ENCODE measurements at places on chromosomes 6 and 20.
A peak's percentile ranks its signal among the peaks of the same experiment; 100 is the strongest.

GRCh38 chr6:105867277-105867676 is 218.9 kb upstream of the PRDM1 start:
- no peak for DNase-seq

GRCh38 chr6:152636609-152637295 is 410 bp downstream of the SYNE1 start:
- DNase-seq: no peak

DNA sequence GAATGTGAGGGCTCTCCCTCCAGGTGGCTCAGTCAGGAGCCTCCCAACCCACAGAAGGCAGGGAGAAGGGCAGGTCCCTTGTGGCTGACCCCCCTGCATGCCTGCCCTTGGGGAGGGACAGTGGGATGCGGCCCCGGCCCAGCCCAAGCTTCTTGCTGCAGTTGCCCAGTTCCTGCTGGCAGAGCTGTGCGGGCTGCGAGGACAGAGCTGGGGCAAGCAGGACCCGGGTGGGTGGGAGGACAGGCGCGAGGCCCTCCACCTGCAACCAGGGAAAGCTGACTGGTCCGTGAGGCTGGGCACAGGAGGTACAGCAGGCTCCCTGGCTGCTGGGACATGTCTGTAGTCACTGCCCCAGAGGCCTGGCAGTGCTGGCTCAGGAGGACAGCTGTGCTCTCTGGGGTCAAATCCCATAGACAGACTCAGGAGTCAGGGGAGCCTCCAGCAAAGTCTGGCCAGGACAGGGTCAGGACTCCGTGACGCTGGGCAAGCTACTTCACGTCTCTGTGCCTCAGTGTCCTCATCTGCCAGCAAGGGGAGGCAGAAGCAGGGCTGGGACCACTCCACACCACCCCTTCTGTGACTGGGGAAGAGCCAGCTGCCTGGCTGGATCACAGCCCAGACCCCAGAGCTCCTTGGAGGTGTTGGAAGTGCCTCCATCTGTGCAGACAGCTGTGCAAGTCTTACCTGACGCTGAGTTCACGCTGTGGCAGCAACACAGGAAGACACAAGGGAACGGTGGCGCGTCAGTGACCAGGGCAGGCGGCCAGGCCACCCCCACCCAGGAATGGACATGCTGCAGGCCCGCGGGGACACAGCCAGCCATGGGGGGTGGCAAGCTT is 13.0 kb downstream of the UCKL1 start:
- DNase-seq: no peak

- DNase-seq: no peak
Observed at GRCh38 chr6:6002848-6003620, 3.7 kb downstream of the NRN1 start.

- peak; percentile 6 for DNase-seq
Observed at GRCh38 chr20:8305449-8305978, 173.4 kb downstream of the PLCB1 start.

GRCh38 chr20:34575271-34575670 is 16.8 kb downstream of the MAP1LC3A start:
- no peak for DNase-seq

DNA sequence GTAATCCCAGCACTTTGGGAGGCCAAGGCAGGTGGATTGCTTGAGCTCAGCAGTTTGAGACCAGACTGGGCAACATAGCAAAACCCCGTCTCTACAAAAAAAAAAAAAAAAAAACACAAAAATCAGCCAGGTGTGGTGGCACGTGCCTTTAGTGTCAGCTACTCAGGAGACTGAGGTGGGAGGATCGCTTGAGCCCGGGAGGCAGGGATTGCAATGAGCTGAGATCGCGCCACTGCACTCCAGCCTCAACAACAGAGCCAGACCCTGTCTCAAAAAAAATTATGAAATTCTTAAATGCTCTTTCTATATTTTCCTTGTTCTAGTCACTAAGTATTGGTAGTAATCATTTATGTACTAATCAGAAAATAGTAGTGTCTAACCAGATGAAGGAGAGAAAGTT is 30.6 kb downstream of the SYTL3 start:
- DNase-seq: no peak

DNA sequence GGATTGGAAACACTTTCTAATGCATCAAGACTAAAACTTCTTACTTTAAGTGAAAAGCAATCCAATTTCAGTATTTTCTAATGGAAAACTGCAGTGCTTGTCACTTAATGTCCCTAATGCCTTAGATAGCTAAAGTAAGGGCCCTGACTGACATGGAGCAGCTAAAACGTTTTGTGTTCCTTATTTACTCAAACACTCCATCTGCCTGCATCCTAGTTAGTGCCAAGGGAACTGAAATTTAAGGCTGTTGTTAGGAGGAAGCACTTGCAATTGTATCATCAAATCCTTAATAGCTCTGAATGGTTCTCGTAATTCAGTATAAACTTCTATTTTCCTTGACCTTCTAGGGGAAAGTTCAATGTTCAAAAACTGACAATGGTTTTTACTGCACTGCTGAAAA is 127.4 kb downstream of the GJA10 start:
- DNase-seq: no peak

DNA sequence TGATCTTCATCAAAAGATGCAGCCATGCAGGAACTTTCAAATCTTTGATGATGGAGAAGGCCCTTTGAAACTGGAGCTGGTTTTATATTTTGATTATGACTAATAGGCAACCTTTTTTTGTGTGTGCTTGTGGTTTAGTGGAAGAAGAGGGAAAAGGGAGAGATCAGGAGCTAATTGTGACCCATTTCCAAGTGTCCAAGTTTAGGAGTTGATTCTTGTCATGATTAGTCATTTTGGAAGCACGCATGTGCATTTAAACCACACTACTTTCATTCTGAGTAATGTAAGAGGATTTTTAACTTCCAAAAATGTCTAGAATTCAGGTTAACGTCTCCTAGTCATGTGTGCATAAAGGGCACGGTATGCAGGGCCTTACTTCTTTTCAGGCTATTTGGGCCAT is 3.5 kb downstream of the FOXO3 start:
- no peak for DNase-seq

DNA sequence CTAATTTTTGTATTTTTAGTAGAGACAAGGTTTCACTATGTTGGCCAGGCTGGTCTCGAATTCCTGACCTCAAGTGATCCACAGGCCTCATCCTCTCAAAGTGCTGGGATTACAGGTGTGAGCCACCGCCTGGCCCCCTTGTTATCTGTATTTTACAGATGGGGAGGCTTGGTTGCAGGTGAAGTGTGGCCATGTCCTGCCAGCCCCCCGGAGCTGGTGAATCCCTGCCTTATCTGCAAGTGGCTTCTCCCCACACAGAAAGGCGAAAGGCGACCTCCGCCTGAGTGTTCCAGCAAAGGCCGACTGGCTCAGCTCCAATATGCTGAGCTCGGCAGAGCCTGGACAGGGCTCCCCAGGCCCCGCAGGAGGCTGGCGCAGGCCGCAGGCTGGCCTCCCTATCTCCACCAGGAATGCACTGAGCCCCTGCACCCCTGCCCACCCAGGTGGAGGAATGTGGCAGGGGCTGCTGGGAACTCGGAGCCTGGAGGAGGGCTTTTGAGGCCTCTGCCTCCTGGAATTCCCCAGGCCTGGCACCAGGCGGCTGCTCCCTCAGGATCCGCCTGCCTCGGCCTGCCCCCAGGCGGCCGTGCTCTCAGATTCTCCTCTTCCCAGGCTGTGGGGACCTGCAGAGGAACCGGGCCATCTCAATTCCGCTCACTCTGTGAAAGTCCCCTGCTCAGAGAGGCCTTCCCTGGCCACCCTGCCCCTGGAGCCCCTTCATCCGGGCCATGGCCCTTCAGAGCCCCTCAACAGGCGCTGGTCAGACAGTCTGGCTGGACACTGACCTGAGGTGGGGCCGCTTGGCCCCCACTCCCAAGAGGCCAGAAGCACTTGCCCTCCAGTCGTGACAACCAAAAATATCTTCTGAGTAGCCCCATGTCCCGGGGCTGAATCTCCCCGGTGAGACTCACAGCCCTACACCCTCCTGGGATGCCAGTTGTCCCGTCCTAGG is 9.3 kb upstream of the LAMA5 start:
- no peak for DNase-seq

DNA sequence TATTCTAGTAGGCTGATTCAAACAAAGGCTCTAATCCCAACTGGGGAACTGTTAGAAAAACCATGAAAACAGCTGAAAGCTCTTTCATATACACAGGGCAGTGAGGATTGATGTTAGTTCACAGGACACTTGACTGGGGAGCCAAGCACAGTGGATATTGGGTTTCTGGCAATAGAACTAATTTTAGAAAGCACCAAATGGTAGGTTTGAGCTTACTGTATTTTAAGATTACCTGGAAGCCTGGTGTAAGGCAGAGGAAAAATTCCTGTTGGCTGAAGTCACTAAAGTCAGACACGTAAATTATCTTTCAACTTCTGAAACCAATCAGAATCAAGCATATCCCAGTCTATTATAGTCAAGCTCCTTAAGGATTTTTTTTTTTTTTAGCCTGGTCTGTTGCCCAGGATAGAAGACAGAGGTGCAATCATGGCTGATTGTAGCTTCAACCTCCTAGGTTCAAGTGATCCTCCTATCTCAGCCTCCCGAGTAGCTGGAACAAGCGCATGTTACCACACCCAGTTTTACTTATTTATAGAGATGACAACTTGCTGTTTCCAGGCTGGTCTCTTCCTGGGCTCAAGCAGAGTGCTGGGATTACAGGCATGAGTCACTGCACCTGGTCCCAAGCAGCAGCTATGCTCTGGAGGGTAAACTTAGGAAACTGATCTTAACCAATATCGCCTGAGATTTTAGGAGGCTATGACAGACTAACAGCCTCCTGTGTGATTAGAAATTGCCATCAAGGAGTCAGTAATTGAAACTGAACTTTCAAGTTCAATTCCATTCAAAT is 32.5 kb upstream of the SYNCRIP start:
- DNase-seq: no peak

DNA sequence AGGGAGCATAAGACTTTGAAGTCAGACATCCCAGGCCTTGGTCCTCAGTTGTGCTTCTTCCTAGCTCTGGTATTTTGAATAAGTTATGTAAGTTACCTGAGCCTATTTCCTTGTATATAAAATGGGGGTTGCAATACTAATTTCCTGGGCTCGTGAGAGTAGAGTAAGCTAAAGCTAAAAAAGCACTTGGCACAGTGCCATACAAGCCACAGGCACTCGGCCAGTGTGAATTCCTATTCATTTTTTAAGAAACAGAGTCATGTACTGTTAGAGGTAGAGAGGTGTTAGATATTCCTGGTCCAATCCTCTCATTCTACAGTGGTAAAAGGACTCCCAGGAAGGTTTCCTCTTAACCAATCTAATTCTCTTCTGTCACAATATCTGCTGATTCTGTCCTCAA is 79.6 kb upstream of the EPB41L1 start:
- DNase-seq: no peak

DNA sequence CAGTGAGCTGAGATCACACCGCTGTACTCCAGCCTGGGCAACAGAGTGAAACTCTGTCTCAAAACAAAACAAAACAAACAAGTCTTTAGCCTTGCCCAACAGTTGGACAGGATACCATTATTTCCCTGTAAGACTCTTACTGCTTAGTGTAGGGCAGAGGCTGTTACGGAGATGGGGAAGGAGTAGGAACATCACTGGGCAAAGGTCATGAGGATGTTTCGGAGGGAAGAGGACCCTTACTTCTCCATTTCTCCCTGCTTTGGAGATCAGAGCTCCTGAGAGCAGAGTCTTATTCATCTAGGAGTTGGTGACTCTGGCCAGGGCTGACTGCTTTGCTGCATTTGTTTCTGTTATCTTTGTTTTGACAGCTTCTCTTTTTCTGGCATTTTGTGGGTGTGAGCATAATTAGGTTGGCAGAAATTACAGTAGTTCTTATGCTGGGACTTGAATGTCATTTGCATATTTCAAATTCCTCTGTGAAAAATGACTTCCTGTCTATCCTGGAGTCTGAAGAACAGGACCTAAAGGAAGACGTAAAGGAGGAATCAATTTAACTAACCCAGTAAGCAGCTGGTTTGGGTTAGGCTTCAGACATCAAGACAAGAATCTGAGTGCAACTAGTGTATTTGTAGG is 89.0 kb downstream of the CDS2 start:
- DNase-seq: no peak

GRCh38 chr20:44516491-44516890 is 5.4 kb downstream of the SERINC3 start:
- no peak for DNase-seq

DNA sequence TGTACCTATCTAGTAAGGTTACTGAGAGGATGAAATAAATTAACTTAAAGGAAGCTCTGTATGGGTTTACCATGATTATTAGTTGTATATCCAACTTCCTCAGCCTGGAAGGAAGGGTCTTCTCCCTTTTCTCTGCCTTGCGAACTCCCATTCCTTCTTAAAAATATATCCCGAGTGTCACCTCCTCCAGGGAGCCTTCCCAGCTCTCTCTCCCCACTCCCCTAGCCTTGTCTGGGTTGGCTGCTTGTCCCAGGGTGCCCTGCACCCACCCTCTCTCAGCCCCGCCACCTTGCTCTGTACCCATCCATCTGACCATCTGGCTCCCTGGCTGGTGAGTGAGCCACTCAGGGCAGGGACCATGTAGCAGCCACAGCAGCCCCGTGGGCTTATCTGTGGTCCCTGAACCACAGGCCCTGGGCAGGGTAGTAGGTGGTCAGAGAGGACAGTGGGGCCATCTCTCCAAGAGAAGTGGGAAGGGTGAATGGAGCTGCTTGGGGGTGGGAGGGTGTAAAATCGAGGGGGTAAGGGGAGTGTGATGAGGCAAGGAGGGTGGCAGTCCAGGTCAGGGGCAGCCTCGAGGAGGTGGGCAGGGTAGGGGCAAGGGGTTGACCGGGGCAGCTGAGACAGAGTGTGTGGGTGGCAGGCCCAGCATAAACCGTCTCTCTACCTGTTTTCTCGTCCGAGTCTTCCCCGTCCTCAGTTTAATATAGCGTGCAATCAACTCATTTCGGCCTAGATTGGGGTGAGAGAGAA is 12.8 kb downstream of the TEAD3 start:
- no peak for DNase-seq

GRCh38 chr6:96017070-96017359 is 1.2 kb downstream of the FUT9 start:
- no peak for DNase-seq

DNA sequence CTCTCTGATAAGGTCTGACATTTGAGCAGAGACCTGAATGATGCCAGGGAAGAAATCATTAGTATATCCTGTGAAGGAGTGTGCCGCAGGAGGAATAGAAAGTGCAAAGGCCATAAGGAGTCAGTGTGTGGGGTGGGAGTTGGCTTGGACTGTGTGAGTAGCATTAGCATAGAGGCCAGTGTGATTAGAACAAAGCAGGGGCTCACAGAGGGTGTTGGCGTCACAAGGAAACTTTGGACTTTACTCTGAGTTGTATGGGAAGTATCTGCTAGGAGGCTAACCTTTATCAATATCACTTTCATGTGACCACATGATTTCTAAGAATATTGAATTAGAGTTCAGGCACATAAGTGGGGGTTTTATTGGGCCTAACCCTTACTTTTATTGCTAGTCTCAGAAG is 12.1 kb downstream of the TMEM200A start:
- no peak for DNase-seq

- DNase-seq: no peak
Observed at GRCh38 chr20:568097-568652, 24.6 kb upstream of the CSNK2A1 start.

GRCh38 chr6:113626475-113626874 is 230.7 kb upstream of the MARCKS start:
- DNase-seq: no peak

All from stimulated activated CD4-positive, alpha-beta T cell treated with anti-CD3 and anti-CD28 coated beads, Interleukin-1b, Interleukin-23, amount 100 ng/mL, for 1 hour (primary cell).